ENCODE measurements at places on chromosomes 2 and 18. TPM values are rescaled to one million over a fixed set of nuclear protein-coding genes. Genes with fewer than 3 reads are reported as not detected.

The SERPINB10 gene
- 0.56 TPM for polyA plus RNA-seq

The NR4A2 gene
- polyA plus RNA-seq = 12.1 TPM

The SERPINB2 gene
- 10.6 TPM for polyA plus RNA-seq

The DOCK10 gene
- polyA plus RNA-seq = 9.5 TPM

The LYG2 gene
- not detected for polyA plus RNA-seq

The PTPN2 gene
- 108 TPM for polyA plus RNA-seq

The TTC32 gene
- polyA plus RNA-seq = 17.6 TPM

The ST8SIA3 gene
- polyA plus RNA-seq = not detected

The SCYGR7 gene
- not detected for polyA plus RNA-seq

The CNRIP1 gene
- 0.17 TPM for polyA plus RNA-seq

- DNase-seq = no peak
These were observed 92.0 kb downstream of the USP40 start for GRCh38 chr2:233474308-233475160.

DNA sequence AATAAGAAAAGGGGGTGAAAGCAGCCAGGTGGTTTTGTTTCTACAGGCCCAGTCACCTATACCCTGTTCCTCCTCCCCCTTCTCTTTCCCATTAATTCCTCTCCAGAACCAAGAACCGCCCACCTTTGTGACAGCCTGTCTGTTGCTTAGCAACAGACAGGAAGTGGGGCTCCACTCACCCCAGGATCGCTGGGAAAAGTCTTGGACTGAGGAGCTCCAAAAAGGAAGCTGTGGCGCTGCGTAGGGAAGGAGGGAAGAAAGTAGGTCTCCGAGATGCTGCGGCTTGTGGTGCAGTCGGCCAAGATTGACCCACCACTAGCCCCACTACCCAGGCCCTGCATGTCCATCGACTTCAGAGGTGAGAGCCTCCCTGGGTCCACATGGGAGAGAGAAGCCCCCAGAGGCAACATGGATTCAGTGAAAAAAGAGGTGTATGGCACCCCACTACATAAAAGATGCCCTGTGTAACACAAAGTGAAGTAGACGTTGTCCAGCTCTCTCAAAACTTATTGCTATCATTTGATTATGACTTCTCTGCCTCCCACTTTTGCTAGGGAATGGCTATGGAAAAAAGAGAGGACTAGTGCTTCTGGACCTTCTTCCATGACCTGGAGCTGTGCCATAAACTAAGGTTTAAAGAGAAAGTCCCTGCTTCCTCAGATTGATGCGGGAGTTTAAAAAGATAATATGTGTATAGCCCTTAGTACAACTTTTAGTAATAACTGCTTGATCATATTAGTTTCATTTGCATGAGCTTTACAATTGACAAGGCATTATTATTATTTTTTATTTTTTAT, at the start of gene FER1L5:
FER1L5 (plus strand) TSS at position 201 of the 797 bp plus-strand sequence; CDS start at position 274, 73 bp downstream.
- no peak for DNase-seq

DNA sequence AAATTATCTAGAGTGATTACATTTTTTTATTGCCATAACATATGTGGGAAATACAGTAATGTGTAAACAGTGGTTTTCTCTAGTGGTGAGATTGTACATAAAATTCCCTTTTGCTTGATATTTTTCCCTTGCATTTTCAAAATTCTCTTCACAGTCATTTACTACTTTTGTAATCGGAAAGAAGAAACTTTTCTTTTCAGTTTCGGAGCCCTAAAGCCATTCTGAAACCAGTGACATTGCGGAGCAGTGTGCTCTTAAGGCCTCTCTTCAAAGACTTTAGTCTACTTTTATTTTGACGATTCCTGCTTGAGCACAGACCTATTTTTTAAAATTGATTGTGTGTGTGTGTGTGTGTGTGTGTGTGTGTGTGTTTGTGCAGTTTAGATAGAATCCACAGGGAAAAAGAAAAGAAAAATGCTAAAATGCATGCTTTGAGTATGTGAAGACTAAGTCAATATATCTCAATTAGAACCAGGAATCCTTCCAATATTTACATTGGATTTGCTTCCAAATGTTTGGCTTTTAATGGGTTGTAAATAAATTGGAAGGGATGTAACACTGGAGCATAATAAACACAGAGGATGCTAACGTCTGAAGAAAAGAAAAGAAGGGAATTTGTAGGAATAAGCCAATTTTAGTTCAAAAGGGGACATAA, 357.4 kb downstream of the RND3 start:
- no peak for DNase-seq

- DNase-seq = no peak
These were observed 863.7 kb downstream of the MBD2 start for GRCh38 chr18:53360501-53361443.

DNA sequence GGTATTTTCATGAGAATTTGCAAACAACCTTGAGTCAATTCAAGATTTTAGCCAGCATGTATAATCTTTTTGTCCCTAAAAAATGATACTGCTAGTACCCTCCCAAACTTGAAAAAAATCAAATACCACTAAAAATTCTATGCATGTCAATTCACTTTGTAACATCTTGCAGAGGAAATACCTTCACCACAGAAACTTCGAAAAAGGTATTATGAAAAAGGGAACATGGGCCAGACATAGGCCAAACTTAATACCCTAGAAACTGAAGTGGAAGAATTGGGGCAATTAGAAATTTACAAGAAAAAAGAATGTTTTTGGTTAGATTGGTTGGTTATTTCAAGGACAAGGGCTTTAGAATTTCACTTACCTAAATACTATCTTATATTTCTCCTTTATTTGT, 48.5 kb downstream of the PAX3 start:
- no peak for DNase-seq

DNA sequence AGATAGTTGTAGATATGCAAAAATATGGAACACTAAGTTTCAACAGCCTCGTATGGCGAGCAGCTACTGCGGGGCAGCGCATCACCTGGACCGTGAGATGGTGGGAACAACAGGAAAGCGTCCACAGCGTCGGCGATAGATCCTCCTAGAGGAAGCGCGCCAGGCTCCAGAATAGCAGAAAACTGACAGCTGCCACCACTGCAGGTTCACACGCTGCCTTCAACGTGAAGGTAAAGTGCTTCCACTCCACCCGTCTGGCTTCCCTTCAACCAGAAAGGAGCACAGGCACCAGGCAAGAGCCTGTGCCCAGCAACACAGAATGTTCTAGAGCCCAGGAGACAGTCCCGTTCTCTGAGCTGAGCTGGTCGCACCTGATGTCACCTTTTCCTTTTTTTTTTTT, 20.0 kb downstream of the FBXO48 start:
- no peak for DNase-seq

DNA sequence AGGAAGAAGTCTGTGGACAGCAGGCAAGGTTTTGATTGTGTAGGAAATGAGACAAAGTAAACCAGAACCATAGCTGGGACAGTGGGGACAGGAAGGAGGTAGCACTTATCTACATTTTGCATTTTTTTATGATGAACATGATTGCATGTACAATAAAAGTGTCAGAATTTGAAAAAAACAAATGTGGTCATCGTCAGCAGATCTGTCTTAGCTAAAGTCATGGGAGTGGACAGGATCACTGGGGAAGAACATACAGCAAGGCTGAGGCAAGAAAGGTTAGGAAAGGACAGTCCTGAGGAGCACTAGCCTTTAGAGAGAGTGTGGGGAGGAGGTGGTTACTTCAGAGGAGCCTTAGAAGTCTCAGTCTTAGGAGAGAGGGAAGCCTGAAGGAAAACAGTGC, 35.1 kb upstream of the SLC14A2 start:
- DNase-seq = no peak

GRCh38 chr2:183610724-183611123, 486.5 kb downstream of the NUP35 start:
- no peak for DNase-seq

GRCh38 chr2:200335657-200336056, 29.2 kb downstream of the SPATS2L start:
- no peak for DNase-seq

GRCh38 chr18:24160086-24160485, 21.2 kb downstream of the CABYR start:
- DNase-seq = no peak

GRCh38 chr2:110876167-110876999, 144.0 kb downstream of the ACOXL start:
- DNase-seq = no peak

- DNase-seq = no peak
These were observed 12.7 kb upstream of the CDH2 start for GRCh38 chr18:28189400-28190239.

GRCh38 chr2:66242099-66242789, 192.7 kb upstream of the MEIS1 start:
- DNase-seq = no peak

DNA sequence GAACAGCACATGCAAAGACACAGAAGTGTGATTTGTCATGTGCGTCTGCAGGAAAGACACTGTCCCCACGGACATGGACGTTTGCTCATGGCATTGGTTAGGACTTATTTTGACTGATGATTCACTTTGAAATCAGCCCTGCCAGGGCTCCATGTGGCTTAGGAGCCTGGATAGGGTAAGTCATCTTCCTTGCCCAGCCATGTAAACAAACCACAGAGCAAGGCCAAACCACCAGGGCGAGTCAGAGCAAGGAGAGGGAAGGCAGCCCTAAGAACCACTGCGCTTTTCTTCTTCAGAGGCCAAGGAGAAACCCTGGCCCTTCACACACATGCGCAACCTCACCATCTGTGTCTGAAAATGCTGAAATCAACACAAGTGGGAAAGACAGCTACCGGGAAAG, 88.8 kb downstream of the GFPT1 start:
- DNase-seq = no peak

GRCh38 chr2:30223413-30223874, 7.9 kb upstream of the LBH start:
- DNase-seq = no peak

DNA sequence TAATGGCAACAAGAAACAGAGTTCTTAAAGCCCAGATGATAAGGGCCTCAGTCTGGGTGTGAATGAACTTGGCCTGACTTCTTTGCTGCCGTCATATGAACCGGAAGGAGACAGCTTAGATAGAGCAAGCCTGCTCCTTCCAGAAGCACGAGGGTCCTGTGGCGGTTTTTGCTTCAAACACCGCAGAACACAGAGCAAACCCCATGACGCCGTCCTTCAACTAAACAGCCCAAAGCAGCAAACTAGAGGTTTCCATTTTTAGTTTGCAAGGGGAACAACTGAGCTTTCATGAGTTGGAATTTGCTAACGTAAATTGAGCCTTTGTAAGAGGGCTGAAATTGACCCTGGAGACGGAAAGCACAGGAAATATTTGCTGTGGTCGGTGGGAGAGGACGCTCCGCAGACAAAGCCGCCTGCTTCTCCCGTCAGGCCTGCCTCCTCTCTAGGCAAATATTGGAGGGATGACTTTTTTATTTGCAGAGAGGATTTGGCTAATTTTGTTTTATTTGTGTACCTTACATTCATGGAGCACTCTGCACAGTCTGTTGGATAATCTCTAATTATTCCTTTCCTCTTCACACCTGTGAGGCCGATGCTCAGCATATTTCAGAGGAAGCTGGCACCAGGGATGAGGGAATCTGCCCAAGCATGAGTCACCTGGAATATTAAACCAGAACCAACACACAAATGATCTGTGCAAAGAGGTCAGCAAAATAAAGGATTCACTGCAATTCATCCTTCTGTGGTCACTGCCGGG, 134.0 kb upstream of the NCK2 start:
- no peak for DNase-seq

- no peak for DNase-seq
These were observed 2.6 kb downstream of the DPYSL5 start for GRCh38 chr2:26850505-26850904.

GRCh38 chr2:105526000-105526925, 127.4 kb upstream of the FHL2 start:
- DNase-seq = no peak
